ENCODE measurements at places on chromosomes 6 and 20.

DNA sequence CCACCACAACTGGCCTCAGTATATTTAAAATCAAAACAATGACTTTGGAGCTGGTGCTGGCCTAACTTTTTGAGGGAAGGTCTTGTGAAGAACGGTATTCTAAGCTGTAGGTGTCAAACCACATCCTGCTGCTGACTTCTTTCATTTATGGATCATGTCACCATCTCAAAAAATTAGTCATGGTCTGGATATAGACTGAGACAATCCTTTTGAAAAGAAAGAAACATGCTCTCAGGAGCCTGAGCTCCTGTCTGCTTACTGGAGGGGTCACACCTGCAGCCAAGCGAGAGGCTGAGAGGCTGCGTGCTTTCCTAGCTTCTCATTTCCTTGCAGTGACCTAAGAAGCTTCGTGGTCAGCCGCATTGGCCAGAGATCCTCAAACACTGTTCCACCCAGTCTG is 55.2 kb downstream of the TIAM2 start:
- peak; percentile 62 for DNase-seq

DNA sequence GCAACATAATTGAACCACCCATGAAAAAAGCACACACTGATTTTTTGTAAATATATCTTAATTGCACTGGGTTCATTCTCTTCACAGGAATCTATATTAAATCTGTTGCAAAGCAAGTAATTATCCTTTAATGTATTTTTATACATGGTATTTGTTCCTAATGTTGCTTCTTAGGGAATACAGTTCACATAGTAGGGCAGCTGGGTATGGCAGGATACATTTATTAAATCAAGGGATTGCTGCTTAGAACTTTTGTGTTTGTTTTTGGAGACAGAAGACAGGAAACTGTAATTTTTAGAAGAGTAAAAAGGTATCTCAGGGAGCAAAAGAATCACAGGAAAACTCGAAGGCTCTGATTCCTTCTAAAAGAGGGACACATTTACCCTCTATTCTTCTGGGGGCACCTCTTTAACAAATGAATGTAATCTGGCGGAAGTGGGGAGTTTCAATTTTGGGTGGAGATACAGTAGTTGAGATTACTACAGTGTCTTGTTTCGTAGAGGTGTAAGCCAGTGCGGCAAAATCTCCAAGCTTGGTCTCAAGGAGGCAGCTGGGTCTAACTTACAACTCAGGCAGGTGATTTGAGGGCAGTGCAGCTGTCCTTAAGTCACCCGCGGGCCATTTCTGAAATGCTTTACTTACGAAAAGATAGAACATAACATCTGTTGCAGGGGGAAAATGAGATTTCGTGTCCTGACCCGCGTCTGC is 812 bp upstream of the SMIM13 start:
- DNase-seq: no peak

DNA sequence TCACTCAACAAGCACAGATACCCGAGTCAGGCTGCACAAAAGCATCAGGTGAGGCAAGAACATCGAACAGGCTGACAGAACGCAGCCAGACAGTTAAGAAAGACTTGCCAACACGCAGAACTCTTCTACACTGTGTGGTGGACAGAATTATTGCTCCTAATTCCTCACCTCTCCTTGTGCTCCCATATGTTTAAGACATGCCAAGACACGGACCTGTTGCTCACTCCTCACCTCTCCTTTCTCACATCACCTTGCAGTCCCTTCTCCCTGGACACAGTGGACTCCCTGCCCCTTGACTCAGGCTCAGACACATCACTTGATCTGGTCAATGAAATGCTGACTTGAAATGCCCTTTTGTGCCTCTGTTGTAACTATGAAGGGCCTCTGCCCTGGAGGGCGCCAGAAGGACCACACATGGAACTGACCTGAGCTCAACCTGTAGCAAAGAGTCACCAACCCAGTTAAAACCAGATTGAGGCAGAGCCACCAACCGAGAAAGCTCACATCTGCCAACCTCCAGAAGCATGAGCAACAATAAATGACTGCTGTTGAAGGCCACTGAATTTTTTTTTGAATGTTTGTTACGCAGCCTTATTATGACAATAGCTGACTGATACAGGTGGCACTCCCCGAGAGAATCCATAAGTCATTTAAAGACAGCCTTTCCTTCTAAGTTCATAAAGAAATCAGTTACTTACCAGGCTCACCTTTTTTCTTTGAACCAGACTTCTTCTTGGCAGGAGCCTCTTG is 24.0 kb downstream of the RRBP1 start:
- no peak for DNase-seq

GRCh38 chr20:3208786-3209256 is 477 bp upstream of the ITPA start:
- DNase-seq: no peak

- peak; percentile 9 for DNase-seq
Measured at GRCh38 chr6:44976677-44977641, 351.2 kb upstream of the RUNX2 start.

GRCh38 chr6:151847064-151847463 is 39.6 kb downstream of the ESR1 start:
- no peak for DNase-seq

GRCh38 chr6:25175681-25176080 is 103.5 kb upstream of the CARMIL1 start:
- no peak for DNase-seq

All from T-helper 2 cell treated with Interferon-gamma antibody and Interleukin-4, amounts not matched to agents 5 μg/mL and 100 μg/mL, for 36 hours (primary cell).